ENCODE measurements at places on chromosomes 2 and 18.

DNA sequence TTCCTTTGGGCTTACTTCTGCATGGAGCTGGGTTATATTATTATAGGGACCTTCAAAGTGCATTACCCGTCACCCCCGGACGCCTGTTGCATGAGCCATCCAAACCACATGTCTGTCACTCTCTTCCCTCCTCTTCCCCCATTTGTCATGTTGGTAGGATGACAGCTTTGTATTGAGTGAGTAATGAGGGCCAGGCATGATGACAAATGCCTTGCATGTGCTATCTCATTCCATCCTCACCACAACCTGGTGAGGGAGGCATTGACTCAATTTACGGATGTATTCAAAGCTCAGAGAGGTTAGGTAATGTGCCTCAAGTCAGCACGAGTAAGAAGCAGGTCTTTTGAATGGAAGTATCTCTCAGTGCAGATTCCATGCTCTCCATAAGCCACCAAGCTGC lies 510.5 kb upstream of the TNP1 start:
- peak; percentile 31 for DNase-seq

GRCh38 chr2:88097192-88097591 lies 29.6 kb downstream of the SMYD1 start:
- no peak for DNase-seq

- no peak for DNase-seq
Observed at GRCh38 chr2:45973426-45973825, 322.0 kb downstream of the PRKCE start.

DNA sequence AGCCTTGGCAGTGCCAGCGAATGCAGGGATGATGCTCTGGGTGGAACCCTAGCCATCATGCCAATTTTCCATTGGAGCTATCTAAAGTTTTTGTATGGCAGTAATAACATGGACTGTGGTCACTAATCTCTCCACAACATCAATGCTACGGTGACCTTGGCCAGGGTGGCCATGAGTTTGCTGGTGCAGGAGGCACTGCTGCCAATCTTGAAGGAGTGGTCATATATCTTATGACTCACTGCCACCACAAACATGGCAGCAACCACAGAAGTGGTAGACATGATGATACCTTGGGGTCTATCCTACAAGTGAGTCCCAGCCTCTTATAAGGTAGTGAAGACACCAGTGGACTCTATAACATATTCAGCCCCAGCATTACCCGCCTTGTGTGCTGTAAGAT lies 104.6 kb downstream of the EVA1A start:
- DNase-seq: no peak

- no peak for DNase-seq
Observed at GRCh38 chr2:235414422-235414821, 79.4 kb upstream of the AGAP1 start.

- DNase-seq: peak; percentile 33
Observed at GRCh38 chr2:97870396-97870843, 125.3 kb downstream of the TMEM131 start.

- no peak for DNase-seq
Observed at GRCh38 chr2:74232426-74232825, 34.0 kb downstream of the MTHFD2 start.

DNA sequence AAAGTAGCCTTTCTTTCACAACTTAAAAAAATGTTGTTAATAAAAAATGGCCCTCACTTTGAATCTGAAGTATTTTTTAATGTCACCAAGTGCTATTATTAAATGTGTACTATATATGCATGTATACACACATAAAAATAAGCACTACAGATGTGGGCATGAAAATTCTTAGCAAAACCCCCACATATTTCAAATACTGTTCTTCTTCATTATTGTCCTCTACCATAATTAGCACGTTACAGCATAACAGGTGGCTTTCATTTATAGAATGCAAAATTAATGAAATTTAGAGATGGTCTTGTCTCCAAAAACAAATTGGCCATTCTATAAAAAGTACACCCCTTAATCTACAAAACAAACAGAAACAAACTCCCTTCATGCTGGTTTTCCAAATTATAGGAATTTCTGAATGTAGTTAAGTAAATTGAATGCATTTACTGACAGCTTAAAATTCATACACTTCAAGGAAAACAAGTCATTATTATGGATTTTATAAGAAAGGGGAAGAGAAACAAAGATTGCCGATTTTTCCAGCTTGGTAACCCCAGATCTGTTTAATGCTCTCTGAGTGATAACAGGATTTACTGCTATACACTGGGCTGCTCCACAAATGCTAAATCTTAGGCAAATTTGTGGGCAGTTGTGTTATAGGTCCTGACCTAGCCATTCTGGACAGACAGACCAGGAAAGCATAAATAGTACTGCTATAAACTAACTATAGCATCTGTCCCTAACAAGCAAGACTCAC lies 67.2 kb downstream of the SPRED2 start:
- DNase-seq: no peak

- peak; percentile 26 for DNase-seq
Observed at GRCh38 chr2:88452980-88453582, 588 bp upstream of the FOXI3 start.

GRCh38 chr2:238763471-238763995 lies 84.4 kb upstream of the TWIST2 start:
- DNase-seq: no peak

- DNase-seq: no peak
Observed at GRCh38 chr2:29578084-29578598, 343.2 kb downstream of the ALK start.

DNA sequence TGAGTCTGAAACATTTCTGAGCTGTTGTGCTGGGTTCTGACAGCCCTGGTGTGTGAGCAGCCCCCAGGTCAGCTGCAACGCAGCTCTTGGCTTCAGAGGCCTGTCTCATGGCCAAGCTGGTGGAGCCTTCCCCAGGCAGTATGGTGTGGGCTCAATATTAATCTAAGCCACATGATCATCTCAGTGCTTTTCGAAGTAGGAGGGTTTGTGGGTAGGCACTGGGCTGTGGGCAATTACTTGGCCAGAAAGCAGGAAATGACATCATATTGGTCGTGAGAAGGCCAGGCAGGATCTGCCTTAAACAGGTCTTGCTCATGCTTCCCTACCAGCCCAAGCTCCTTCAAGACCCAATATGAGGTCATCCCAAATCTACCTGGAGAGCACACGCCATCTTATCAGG lies 26.9 kb downstream of the LOXHD1 start:
- DNase-seq: no peak

DNA sequence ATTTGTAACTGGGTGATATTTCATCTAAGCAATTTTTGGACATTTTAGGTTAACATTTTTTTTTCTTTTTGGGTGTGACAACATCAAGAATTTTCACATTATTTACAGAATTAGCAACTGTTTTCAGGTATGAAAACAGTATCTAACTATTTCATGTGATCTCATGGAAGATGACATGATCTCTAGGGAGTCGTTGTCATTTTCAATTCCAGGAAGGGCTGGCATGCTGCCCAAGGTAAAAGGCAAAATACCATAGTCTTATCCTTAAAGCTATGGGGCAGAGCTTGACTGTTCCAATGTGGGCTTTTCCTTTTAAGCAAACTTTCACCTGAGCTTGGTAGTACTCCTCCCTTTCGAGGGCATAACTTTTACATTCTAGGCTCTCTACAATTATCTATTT lies 443.7 kb downstream of the DSEL start:
- no peak for DNase-seq

GRCh38 chr18:63831080-63831788 lies 56.0 kb downstream of the SERPINB7 start:
- DNase-seq: no peak

- no peak for DNase-seq
Observed at GRCh38 chr2:27177441-27178351, 28.9 kb downstream of the TCF23 start.

GRCh38 chr2:85878719-85879370 lies 9.9 kb downstream of the ST3GAL5 start:
- DNase-seq: no peak

DNA sequence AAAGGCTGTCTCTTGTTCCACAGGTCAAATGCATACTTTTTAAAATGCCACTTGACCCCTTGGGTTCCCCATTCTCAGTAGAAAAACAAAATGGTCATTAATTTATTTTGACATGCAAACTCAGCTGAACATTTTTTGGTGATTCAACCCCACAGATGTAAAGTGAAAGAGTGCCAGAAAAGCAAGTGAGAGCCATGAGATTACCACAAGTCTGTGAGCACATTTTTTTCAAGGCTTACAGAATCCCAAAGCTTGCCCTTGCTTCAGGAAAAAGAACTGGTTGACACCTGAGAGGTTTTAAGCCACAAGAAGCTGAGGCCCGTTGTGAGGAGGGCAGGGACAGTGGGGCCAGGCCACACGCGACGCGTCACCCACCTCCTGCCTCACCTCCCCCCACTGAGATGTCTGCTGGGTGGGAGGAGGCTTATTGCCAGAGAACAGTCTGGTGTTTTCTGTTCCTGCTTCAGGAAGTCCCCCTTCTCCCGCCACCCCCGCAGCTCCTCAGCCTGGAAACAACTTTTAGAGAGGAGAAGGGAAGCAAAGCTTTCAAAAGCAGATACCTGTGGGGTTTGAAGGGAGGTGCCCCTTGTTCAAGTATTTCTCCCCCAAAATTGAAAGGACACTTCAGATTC lies 70.4 kb upstream of the CYP1B1 start:
- DNase-seq: peak; percentile 48

DNA sequence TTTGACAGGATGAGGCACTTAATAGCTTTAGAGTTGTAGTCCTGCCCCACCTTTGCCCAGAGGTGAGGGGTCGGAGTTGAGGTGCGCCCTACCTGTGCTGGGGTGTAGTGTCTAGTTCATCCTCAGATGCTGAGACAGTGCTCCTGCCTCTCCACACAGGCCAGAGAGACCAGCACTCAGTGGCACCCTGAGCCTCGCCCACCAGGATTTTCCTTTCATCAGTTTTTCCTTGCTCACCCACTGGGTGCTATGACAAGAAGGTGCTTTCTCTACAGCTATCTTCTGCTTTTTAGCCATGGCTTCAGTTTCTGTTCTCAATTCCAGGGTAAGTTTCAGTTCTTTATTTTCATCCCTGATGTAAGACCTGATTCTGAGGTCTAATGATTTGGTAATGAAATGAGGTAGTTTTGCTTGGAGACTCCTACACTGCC lies 16.8 kb upstream of the TMEM131 start:
- peak; percentile 73 for DNase-seq
